ENCODE measurements at places on chromosomes 2 and 18.

- no peak for DNase-seq
These were observed 113.7 kb downstream of the RDH14 start for GRCh38 chr2:18446715-18447114.

DNA sequence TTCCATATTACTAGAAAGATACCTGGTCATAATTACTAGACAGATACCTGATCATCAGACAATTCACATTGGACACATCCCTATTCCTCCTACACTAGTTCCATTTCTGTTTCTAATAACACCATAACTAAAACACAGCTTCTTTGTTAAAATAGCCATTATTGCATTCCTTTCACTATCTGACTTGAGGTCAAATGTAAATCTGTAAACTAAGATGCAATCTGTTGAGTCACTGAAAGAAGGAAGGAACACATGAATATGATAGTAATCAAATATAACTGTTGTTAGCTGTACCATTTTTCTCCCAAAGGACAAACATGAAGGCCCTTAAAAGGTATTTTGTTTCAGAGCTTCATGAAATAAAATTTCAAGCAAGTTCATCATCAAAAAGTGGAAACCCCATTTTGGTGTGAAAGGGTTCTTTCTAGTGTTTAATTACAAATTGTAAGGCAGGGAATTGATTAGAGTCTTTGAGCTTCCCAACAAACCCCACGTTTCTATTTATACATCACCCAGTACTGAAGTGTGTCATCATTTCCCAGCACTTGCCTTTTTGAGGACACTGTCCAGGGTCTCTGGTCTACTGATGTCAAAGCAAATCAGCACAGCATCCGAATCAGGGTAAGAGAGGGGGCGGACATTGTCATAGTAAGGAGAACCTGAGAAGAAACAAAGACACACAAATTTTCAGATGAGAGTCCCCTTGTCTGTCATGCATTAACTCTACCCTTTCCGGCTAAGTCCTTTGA is 13.0 kb downstream of the RND3 start:
- DNase-seq: no peak

DNA sequence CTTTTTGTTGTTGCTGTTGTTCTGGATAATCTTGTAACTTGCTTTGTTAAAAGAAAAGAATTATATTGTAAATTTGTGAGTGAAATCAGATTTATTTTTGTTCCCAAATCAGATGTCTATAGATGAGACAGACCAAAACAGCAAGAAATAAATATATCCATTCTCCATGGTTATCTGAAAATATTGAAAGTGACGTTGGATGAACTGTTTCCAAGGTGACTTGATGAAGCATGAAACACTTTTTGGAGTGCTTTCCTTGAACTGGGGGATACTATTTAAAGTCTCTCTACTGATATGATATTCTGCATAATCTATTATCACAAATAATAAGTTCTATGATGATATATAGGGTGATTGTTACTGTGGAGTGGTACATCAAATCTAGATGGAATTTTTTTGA is 315.4 kb upstream of the THUMPD2 start:
- DNase-seq: no peak

GRCh38 chr18:42545825-42546224 is 569.7 kb downstream of the RIT2 start:
- DNase-seq: no peak

- DNase-seq: no peak
These were observed 124.7 kb upstream of the GATA6 start for GRCh38 chr18:22044474-22045220.

GRCh38 chr2:98335271-98335670 is 11.0 kb upstream of the CNGA3 start:
- DNase-seq: no peak

- DNase-seq: no peak
These were observed 28.3 kb downstream of the HS6ST1 start for GRCh38 chr2:128290356-128290755.

GRCh38 chr2:152464851-152465470 is 130.0 kb downstream of the FMNL2 start:
- no peak for DNase-seq

- DNase-seq: no peak
These were observed 39.2 kb downstream of the STAT1 start for GRCh38 chr2:190974629-190975361.

GRCh38 chr2:231344851-231345250 is 50.7 kb upstream of the B3GNT7 start:
- no peak for DNase-seq

- DNase-seq: no peak
These were observed 376.5 kb downstream of the ALK start for GRCh38 chr2:29544917-29545316.

Measured in NCI-H526 (cell line).